ENCODE measurements at places on chromosomes 3 and 15.

DNA sequence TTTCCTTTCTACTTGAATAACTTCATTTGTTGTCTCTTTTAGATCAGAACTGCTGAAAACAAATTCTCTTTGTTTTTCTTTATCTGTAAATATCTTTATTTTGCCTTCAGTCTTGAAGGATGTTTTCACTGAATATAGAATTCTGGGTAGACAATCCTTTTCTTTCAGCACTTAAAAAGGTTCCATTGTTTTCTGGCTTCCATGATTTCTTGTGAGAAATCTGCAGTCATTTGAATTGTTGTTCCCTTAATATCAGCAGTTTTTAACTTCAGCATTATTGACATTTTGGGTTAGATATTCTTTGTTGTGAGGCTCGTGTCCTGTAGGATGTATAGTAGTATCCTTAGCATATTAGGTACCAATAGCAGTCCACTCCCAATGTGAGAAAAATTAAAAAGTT lies 65.8 kb downstream of the SV2B start:
- DNase-seq, result no peak

DNA sequence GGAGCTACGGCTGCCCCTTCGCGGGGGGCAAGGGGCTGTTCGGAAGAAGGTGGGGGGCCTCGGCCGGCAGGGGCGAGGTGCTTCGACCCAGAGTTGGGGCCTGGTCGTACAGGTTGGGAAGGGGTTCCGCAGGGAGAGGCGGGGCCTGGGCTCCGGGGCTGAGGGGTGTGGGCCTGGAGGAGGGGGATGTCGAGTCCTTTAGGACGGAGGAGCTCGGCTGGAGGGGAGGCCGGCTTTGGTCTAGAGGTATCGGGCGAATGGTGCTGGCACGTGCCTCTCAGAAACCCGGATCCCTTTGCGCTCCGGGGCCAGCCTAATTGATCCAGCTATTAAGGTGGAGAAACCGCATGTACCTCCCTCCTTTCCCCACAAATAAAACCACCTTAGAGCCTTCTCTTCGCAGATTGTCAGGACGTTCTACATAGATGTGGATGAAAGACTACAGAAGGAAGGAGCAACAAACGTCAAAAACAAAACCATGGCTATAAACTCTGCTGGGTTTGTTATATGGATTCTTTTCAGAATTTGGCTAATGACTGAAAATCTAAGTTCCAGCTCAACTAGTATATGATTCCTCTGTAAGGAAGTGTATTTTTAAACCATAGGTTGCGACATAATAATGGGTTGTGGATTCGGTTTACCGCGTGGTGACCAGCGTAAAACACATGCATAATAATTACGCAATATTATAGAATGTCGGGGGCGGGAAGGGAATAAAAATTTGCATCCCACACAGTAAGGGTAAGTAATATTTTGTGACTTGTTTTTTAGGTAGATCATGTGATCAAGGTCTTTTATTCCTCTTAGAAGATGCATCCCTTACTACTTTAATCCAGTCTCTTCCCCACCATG lies 644 bp upstream of the NGLY1 start:
- no peak for DNase-seq

DNA sequence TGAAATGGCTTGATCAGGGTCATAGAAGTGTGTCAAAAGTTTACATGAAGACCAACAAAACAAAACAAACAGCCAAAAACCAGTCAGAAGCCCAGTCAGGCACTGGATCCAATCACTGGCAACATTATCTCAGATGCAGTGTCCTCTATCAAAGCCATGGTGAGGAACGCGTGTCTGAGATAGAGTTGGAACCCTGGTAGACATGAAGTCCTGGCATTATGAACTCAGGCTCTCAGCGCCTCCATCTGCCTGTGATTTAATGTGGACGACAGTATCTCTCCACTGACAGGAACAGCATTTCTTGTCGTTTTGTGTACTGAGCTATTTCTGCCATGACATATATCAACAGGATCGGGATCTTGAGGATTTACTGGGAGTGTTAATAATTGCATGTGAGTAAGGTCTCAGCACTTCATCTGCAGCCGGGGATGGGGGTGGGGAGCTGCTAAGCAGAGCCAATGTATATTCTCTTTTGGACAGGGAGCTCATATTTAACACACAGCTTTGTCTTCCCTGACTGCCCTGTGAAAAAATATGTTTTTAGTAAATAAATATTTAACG lies 1120.0 kb downstream of the IGSF11 start:
- DNase-seq, result no peak

GRCh38 chr15:85615930-85616329 lies 178.8 kb downstream of the KLHL25 start:
- no peak for DNase-seq

- DNase-seq, result no peak
These were observed 27.6 kb downstream of the KLHL18 start for GRCh38 chr3:47310391-47310790.
